Sigmoid colon (tissue), 7 donors: ENCODE measurements at places on chromosomes 11 and 22. TPM values are rescaled to one million over a fixed set of nuclear protein-coding genes. Genes with fewer than 3 reads are reported as not detected.

Gene XNDC1N
- 10.0 TPM for total RNA-seq

Gene MS4A6A
- total RNA-seq: 115 TPM

Gene OR8B2
- total RNA-seq: not detected

Gene HEPHL1
- total RNA-seq: not detected

Gene RHOD
- 24.2 TPM for total RNA-seq

Gene CALCB
- total RNA-seq: 0.95 TPM

Gene MUC5AC
- not detected for total RNA-seq

GRCh38 chr11:11848891-11849746, 7.3 kb downstream of the USP47 start:
- H3K27me3 ChIP-seq: no peaks in the 10 kb centered on the region
- H3K4me3 ChIP-seq: no peak overlapping the region
- no peaks in the 10 kb centered on the region for H3K36me3 ChIP-seq
- H3K4me1 ChIP-seq: peaks cover 92% of the 10 kb centered on the region
